HTR-8/SVneo (cell line): ENCODE measurements at places on chromosomes 3 and 15.

- no peak for DNase-seq
Observed at GRCh38 chr15:73017987-73018386, 34.3 kb upstream of the NEO1 start.

DNA sequence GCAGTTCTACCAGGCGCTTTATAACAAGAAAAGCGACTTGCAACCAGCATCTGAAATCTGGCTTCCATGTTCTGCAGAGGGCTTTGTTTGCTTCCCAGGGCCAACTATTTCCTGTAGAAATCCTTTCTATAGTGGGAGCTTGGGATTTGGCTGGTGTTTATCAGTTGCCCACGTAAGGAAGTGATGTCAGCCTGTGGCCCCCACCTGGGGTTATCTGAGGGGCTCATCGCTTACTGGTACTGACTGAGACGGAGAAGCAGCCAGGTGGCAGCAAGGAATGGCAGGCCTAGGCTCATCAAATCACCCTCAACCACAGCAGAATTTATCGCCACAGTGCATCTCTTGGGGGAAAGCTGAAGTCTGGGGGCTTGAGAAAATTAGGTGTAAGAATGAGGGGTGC lies 14.6 kb upstream of the CCR9 start:
- DNase-seq = no peak

GRCh38 chr3:46925585-46925934 lies 48.0 kb downstream of the PTH1R start:
- DNase-seq = no peak

- peak; percentile 45 for DNase-seq
Observed at GRCh38 chr3:188296761-188297612, 143.0 kb downstream of the LPP start.

GRCh38 chr3:195212749-195213375 lies 58.1 kb downstream of the XXYLT1 start:
- no peak for DNase-seq

DNA sequence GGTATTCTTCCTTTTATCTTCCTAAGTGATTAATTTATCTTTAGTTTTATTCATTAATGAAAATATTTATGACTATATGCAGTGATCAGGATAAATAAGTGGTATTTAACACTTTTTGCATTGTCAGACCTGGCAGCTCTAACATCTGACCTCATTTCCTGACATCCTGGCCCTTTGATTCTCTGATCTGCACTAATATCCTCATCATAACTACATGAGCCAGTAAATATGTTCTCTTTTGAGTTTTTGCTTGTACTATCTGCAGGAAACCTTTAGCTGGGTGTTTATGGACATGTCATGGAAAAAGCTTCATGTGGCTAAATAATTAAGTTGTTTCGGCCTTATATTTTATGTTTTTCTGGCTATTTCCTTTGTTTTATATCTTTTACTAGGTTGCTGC lies 10.5 kb downstream of the NKTR start:
- DNase-seq = no peak

DNA sequence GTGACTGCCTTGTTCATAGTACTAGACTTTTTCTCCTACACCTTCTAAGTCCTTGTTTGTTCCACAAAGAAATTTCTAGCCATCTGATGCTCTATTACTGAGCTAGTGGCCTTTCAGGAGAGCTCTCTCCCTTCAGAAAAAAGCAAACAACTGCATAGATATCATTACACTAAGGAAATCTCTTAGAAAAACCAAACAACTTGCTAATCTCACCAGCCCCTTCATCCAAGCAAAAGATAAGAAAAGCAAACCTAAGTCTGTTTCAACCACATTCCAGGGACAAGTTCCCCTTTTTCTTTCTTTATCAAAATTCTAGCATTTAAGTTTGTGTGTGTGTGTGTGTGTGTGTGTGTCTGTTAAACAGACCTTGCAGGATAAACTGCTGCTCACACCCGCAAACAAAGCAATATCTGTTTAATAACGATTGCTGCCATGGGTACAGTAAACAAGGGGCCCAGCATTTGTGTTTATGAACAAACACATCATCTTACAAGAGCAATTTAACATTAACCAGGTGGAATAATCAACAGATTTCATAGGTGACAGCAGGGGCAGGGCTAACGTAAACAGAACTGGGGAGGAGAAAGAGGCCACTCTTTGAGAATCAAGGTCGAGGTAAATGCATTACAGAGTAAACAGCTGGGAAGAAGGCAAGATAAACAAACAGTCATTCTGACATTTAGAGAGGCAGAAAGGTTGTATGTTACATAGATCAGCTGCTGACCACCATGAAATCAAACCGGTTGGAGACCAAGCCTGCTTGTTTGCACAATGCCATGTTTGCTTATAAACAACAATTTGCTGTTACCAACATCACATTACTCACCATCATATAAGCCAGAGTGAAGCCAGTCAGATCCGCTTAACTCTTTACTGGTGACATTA lies 375.1 kb downstream of the FOXP1 start:
- no peak for DNase-seq

DNA sequence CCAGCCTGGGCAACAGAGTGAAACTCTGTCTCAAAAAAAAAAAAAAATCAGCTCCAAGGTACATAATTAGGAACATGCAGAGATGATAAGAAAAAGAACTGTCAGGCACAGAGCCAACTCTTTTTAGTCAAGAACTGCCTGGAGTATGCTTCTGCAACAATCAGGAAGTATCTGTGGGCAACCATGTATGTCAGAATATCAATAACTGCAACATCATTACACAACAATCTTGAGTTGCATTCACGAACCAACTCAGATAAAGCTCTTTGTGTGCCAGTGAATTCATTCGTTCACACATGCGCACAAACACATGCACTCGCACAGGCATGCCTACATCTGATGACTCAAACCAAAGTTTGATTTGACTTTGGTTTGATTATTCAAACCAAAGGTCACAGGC lies 32.1 kb downstream of the EFHB start:
- DNase-seq = no peak

GRCh38 chr3:185680231-185680630 lies 94.1 kb downstream of the SENP2 start:
- no peak for DNase-seq

- peak; percentile 18 for DNase-seq
Observed at GRCh38 chr3:142963516-142964448, at the start of gene PAQR9. Gene PAQR9 (minus strand): TSS chr3:142963674. CDS start chr3:142963336, 338 bp downstream.

GRCh38 chr3:63086190-63086589 lies 191.9 kb upstream of the SYNPR start:
- DNase-seq = no peak

DNA sequence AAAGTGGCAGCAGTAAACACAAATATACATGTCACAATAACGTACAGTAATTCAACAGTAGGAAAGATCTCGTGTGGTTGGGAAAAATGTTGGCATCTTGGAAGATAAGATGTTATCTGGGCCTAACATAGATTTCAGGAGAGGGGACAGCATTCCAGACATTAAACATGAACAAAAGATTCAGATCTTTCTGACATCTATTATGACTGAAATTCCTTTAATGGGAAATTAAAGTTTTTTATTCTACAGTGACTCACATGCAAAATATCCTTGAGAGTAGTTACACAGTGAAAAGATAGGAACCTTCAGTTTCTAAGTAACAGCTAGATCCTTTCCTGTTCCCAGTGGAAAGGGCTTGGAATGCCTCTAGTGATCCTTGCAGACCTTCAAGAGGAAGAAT lies 9.2 kb downstream of the NDUFB5 start:
- peak; percentile 22 for DNase-seq

- no peak for DNase-seq
Observed at GRCh38 chr3:188701485-188701969, 470.2 kb upstream of the TPRG1 start.

GRCh38 chr15:51634591-51635198 lies 12.1 kb upstream of the DMXL2 start:
- DNase-seq = no peak

- no peak for DNase-seq
Observed at GRCh38 chr3:45910892-45911291, 24.5 kb downstream of the CCR9 start.

GRCh38 chr3:4637265-4637664 lies 144.1 kb downstream of the ITPR1 start:
- DNase-seq = no peak

DNA sequence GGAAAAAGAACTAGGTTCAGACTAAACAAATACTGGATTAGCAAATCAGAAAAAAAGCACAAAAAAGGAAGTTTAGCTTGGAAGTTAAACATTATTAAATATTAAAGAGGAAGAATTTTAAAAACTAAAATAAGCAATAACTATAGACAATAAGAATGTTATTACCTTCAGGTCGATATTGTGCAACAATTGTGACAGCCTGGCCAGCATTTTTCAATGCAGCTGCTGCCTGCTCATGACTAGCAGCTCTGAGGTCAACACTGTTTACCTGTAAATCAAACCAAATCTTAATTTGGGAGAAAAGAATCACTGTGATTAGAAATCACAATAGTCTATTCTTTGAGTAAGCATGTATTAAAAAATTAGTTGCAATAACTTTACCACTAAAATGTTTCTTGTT lies 75.1 kb upstream of the MELTF start:
- DNase-seq = no peak

DNA sequence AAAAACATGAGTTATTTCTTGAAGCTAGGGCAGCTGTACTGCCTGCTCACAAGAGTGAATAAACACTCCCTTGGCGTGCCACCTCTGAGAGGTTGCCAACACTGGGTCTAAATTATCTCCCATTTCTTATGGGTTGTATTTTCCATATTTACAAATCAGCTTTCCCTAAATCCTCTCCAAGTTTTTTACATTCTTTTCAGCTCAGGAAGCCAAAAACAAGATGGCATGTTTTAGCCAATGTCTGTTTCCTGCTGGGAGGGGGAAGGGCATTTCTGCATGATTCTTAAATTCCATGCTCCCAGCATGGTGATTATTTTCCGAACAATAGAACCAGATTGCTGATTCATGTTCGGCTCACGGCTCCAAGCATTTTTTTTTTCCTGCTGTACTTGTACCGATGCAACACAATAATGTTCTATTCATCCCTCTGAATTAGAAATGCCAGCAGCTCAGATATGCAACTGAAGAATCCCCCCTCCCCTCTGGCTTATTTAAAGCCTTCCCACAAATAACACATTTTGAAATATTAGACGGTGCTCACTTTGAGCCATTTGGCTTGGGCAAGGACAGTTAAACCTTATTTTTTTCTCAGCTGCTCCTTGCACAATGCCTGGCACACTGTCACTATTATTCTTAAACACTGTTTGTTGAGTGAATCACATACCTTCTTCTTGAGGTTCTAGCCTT lies 252.5 kb downstream of the THRB start:
- DNase-seq = no peak

DNA sequence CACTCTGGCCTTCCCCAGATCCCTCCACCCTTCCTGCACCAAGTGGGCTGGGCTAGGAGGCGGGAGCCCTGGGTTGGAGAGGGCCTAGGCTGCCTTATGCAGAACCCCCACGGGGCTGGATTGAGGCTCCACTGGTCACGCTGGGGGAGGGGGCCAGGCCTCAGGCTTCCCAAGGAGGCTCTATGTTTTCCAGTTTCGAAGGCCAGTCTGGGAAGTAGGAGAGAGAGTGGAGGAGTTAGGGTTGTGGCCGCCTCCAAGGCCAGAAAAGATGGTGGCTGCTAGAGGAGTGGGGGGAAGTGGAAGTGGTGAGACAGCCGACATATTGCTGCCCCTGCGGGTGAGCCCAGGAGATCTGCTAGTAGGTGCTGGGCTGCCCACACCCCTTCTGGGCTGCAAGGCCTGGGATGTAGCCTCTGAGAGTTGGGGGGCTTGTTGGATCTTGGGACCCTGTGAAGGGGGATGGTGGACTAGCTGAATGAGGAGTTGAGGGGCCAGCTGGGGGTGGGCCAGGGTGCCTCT lies 1.2 kb downstream of the GNAI2 start:
- no peak for DNase-seq

- peak; percentile 27 for DNase-seq
Observed at GRCh38 chr15:83053151-83053550, 13.9 kb downstream of the BTBD1 start.

DNA sequence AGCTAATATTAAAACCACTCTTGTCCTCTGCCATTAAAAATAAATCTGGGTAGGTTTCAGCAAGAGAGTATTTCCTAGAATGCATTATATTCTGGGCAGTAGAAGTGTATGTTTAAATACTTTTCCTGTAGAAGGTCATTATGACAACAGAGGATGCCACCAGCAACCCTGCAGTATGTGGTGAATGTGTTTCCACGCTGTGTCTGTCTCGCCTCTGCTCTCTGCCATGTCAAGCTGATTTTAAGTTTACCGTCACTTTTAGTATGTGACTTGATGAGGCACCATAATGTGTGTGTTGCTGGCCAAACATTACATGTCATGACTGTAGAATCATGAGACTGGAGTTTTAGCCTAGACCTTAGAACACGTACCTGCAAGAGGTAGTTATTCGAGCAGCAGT lies 211.2 kb downstream of the LPP start:
- DNase-seq = no peak

DNA sequence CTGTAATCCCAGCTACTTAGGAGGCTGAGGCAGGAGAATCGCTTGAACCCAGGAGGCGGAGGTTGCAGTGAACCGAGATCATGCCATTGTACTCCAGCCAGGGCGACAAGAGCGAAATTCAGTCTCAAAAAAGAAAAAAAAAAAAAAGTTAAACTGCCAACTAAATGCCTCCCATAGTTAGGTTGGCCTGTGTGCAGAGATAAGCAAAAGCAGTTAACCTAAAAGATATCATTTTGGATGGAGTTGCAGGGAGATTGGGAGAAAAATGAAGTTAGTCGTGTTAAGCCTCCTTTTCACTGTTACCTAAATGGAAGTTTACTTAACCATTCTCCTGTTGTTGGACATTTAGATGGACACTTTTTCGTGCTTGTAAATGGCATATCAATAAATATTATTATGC lies 11.4 kb upstream of the FETUB start:
- DNase-seq = no peak

- DNase-seq = no peak
Observed at GRCh38 chr3:111595232-111595631, at the start of gene ZBED2. Gene ZBED2 (minus strand): TSS chr3:111595346. CDS start chr3:111594201, 1,145 bp downstream.

GRCh38 chr15:87760547-87761314 lies 495.8 kb downstream of the NTRK3 start:
- no peak for DNase-seq

DNA sequence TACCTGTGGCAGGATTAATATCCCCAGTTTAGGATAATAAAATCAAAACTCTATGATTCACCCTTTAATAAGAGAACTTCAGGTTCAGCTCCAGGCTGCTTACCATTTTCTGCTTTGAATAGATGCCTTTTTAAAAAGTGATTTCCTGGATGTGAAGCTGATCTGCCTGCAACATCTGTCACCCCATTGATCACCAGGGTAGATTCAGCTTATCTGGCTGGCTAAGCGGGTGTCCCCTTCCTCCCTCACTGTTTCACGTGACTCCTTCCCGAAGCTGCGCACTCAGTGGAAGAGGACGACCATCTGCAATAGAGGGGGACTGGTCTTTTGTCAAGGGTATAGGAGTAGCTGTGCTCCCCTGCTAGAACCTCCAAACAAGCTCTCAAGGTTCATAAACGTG lies 128.1 kb downstream of the IL1RAP start:
- DNase-seq = no peak

GRCh38 chr3:122014741-122015140 lies 7.3 kb downstream of the ILDR1 start:
- no peak for DNase-seq

DNA sequence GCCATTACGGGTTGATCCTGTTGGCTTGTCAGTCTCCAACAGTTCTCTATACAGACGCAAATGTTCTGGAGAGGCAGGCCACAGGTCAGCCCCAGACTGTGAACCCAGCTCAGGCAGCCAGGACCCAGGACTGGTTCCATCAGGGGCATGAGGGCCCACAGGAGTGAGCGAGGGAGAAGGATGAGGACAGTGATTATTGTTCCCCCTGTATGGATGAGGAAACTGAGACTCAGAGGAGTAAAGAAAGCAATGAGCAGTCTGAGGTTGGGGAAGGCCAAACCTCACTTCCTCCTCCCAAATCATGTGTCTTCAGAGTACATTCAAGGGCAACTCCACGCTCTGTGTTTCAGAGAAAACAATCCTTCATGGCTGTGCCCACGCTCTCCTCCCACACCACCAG lies 121.9 kb downstream of the RPLP1 start:
- DNase-seq = no peak
